CD4-positive, alpha-beta T cell (primary cell): ENCODE measurements at places on chromosomes 6 and 20.

DNA sequence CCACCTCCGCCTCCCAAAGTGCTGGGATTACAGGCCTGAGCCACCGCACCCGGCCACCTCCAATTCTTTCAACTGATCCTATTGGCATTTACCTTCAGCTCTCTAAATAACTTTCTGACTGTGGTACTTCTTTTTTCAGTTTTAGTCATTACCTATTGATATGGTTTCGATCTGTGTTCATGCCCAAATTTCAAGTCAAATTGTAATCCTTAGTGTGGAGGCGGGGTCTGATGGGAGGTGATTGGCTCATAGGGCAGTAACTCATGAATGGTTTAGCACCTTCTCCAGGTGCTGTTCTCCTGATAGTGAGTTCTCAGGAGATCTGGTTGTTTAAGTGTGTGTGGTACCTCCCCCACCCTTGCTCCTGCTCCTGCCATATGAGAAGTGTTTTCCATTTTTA is 140.9 kb downstream of the LPA start:
- no peak for DNase-seq

- no peak for DNase-seq
These were observed 199.4 kb upstream of the THBS2 start for GRCh38 chr6:169452869-169453620.

GRCh38 chr6:170232186-170233002 is 58.5 kb downstream of the DLL1 start:
- DNase-seq: no peak

DNA sequence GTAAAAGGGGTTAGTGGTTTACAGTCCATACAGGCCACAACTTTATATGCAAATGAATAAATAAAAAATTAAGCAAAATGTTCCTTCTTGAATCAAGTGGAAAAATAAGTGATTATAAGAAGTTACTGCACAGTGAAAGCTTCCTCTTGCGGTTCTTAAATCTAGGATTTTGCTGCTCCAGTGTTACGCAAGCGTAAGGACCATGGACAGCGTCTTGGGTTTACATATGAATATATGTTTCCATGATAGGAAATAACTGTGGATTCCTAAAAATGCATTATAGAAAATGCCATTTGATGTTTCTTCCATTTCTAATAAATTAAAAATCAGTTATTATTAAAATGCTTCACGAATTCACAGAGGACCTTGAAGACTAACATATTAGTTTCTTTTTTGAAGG is 176.6 kb upstream of the POU3F2 start:
- no peak for DNase-seq

- no peak for DNase-seq
These were observed 49.1 kb upstream of the PRDM1 start for GRCh38 chr6:106037060-106037459.

DNA sequence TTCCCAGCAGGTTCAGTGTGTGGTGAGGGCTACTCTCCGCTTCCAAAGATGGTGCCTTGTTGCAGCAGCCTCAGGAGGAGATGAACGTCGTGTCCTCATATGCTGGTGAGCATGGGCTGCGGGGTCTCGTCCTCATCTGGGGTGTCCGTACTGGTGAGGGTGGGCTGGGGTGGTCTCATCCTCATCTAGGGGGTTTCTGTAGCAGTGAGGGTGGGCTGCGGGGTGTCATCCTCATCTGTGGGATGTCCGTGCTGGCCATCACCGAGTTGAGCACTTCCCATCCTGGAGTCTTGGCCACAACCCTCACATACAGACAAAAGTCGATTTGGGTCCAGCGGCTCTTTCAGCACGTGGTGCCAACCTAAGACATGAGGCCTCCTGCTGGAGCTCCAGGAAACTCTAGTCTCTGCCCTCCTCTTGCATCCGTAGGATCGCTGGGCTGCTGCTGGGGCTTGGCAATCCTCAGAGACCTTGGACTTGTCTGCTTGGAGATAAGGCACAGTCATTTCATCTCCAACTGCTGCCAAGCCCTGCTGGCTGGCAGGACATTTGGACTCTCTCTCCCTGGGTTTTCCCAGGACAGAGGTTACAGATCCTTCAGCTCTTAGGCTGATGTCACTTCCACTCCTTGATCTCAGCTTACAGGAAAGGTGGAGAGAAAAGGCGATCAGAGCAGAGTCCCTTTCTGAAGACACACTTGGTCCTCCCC is 160.4 kb downstream of the PACRG start:
- no peak for DNase-seq

- no peak for DNase-seq
These were observed 106.7 kb upstream of the CLDN20 start for GRCh38 chr6:155157101-155157500.

- DNase-seq: no peak
These were observed 172.0 kb downstream of the EYA2 start for GRCh38 chr20:47066484-47067270.

GRCh38 chr20:57620274-57620990 is at the start of gene ZBP1:
TSS of gene ZBP1 (minus strand) at chr20:57620426. CDS start at chr20:57620295, 131 bp downstream.
- DNase-seq: peak; percentile 81

GRCh38 chr6:146546443-146547043 is 2.9 kb downstream of the RAB32 start:
- no peak for DNase-seq

GRCh38 chr6:12293235-12293930 is 3.2 kb downstream of the EDN1 start:
- DNase-seq: no peak

DNA sequence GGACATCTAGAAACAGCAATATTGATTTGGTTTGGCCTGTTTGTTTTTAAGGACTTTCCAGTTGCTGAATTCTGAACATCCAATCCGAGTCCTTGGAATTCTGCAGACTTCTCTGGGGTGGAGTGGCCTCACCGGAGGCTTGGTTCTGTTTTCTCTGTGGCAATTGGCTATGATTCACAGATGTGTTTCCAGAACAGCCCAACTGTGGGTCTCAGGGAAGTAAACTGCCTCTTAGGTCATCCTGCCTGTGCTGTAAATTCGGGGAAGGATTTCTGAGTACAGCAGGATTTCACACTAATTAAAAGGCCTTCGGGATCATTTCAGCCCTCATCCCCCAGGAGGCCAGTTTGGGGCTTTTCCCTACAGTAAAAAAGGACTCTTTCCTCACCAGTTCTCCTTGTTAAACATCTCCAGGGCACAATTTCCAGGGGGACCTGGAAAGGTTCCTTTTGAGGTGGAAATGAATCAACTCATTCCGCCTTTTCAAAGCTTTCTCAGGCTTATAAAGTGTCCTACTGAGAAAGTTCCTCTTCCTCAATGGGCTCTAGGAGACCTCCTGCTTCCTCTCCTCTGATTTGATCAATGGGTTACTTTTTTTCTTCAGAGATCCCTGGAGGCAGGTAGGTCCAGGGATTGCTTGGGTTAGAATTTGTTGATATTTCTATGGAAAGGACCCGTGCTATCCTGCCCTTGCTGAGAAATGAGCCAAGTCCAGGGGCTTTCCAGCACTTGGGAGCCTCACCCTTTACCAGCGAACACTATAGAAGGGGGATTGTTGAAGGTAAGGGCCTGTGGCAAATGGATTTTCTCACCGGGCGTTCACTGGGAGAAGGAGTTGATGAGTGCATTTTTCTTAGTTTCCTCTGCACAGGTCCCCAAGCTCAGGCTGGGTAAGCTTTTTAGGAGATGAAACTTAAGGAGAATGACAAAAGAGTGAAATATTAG is 114.6 kb downstream of the CLIC5 start:
- no peak for DNase-seq

GRCh38 chr6:162964488-162965140 is 236.8 kb downstream of the PACRG start:
- no peak for DNase-seq

DNA sequence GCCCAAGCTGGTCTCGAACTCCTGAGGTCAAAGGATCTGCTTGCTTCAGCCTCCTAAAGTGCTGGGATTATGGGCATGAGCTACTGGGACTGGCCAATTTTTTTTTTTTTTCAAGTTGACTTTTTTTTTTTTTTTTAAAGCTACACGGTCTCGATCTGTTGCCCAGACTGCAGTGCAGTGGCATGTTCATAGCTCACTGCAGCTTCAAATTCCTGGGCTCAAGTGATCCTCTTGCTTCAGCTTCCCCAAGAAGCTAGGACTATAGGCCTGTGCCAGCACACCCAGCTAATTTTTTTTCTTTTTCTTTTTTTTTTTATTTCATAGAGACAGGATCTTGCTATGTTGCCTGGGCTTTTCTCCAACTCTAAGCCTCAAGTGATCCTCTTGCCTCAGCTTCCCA is 59.5 kb downstream of the NCOA3 start:
- DNase-seq: no peak

GRCh38 chr6:27562027-27562410 is 89.1 kb upstream of the ZNF184 start:
- no peak for DNase-seq

- DNase-seq: no peak
These were observed 19.6 kb upstream of the KIF25 start for GRCh38 chr6:167977717-167978467.

DNA sequence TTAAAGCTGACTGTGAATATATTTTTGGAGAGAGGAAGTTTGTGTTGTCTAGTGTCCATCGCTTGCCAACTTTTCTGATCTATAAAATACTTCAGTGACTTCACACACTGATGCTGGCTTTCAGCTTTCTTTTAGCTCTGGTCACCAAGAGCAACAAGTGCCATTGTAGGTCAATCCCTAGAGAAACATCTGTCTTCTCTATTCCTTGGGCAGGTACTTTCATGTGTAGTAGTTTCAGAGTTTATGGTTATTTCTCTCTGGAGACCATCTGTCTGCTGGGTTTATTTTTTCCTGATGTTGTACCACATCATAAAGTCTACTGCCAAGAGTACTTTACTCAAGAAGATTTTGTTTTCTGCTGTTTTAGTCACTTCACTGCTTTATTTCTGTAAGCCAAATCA is 249.9 kb downstream of the KHDC1L start:
- no peak for DNase-seq

- DNase-seq: no peak
These were observed 340.3 kb downstream of the EPHA7 start for GRCh38 chr6:93079061-93079460.

- DNase-seq: no peak
These were observed 775 bp downstream of the PIGU start for GRCh38 chr20:34675993-34676641.

GRCh38 chr20:58784321-58785074 is 66.2 kb downstream of the GNAS-AS1 start:
- no peak for DNase-seq

DNA sequence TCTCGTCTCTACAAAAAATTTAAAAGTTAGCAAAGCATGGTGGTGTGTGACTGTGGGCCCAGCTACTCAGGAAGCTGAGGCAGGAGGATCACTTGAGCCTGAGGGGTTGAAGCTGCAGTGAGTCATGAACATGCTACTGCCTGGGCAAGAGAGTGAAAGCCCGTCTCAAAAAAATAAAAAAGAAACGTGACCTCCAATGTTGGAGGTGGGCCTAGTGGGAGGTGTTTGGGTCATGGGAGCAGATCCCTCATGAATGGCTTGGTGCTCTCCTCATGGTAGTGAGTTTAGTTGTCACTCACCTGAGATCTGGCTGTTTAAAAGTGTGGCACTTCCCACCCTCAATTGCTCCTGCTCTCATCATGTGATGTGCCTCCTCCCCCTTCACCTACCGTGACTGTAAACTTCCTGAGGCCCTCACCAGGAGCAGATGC is 24.3 kb downstream of the RBL1 start:
- peak; percentile 3 for DNase-seq

- DNase-seq: no peak
These were observed 42.2 kb downstream of the B4GALT5 start for GRCh38 chr20:49671433-49671832.

GRCh38 chr6:110357664-110358552 is at the start of gene METTL24:
TSS of gene METTL24 (minus strand) at chr6:110358349. CDS start at chr6:110358272, 77 bp downstream.
- DNase-seq: no peak

DNA sequence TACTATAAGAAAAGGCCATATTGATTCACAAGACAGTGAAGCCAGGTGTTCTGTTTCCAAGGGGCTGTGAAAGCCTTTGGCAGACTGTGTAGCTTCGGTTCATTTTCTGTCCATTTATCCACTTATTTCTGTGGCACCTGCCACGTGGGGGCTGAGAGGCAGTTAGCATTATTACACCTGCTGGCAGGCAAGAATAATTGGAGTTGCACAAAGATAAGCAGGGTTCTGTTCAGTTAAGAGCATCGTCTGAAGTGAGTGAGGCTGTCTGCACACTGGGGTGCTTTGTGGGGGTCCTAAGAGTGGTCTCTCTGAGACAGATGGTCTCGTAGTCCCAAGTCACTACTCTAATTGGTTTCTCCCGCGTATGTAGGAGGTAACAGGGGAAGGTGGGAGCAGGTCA is 60.6 kb upstream of the CCN6 start:
- DNase-seq: no peak

DNA sequence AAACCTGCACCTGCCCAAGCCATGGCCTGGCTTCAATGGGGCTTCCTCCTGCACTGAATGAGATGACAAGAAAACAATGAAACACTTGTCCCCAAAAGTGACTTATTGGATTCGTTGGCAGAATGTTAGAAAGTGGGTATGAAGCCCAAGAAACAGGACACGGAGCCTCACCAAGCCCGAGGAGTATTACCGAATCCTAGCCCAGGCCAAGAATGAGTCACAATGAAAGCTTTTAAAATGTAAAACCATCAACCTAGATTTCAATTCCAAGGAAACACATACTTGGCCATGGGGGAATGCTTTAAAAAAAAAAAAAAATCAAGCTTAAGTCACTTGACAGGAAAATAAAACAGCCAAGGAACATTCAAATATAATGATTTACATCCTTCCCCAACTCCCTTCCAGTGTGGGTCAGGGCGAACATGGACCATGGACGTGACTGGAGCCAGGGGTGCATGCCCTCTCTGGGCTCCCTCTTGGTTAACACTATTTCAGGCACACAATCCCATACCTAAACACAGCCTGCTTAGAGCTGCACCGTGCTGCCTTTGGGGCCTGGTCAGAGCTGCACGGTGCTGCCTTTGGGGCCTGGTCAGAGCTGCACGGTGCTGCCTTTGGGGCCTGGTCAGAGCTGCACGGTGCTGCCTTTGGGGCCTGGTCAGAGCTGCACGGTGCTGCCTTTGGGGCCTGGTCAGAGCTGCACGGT is 3.1 kb upstream of the STX16 start:
- DNase-seq: no peak

DNA sequence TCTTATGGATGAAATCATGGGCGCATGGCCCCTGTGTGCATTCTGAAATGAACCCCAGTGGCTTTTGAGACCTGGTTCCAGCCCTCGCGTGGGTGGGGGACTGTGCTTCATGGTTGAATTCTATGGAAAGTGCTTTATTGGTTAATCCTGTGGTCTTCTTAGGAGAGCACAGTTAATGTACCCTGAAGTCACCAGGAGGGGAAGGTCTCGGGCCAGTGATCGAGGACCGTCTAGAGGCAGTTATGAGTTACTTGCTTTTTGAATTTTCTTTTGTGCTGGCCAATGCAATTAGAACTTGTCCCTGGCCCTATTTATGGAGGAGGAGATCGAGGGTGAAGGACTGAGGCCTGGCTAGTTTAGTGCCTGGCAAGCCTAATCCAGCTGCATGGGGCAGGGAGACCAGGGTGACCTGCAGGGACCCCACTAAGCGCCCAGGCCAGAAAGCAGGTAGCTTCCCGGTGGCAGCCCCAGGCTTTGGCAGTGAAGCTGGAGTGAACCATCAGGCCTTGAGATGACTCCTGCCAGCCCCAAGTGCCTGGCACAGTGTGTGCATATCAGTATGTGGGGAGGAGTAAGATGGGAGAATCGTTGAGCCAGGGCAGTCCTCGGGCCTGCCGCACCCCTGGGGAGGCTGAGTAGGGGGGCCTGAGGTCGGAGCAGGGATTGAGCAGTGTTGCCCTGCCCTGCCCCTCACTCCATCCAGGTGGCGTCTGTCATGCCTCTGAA is 144.6 kb upstream of the RNF24 start:
- no peak for DNase-seq
